ENCODE measurements at places on chromosomes 3 and 15.

DNA sequence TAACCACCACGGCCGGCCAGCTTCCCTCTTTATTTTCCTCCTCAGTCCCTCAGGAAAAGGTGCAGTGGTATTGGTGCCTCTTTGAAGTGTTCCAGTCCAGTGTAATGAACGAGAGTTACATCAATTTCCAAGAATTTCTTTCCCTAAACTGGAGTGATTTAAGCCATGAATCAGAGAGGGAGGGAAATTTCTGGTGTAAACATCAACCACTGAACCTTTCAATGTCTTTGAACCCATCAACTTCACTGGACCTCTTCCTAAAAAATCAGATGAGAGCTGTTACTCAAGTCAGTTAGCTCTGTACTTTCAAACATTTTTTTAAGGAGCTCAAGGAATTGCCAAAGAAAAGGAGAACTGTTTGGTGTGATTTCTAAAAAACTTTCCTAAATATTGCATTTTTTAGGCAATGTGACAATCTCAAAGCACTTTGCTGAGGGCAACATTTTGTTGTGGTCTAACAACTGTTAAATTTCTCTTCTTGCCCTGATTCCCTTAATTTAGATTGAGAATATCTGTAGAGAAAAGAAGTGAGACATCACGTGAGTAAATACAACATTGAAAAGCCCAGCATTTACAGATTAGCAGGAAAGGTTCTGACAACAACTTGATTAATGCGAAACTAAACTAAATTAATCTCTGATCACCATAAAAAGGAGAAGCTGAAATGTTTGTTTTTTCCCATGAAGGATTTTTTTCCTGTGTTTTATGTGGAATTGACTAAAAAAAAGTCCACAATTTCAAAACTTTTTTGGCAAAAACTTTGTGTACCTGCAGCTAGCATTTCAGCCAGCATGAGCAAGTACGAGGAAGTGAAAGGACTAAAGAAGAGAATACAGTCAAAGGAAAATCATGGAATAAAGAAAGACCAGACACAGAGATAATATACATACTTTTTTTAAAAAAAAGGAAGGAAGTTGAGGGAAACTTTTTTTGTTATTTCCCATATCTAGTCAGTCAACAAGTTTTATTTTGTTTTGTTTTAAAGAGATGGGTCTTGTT is 9.1 kb upstream of the DAZL start:
- no peak for DNase-seq

DNA sequence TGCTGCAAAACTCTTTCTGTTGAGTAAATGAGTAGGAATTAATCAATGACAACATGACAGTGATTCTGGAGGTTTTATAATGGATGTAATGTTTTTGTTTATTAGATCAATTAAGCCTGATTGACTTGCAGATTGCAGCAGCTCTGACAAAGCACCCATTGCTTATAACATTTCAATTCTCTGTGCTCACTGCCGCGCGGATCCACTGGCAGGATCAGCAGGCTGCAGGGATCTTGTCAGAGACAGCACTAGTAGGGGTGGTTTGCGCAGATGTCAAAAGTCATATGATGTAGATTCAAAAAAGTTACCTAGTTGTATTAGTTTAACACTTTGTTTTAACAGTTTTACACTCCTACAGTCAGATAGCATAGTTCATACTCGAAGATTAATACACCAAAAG is 93.4 kb downstream of the MBNL1 start:
- DNase-seq: peak; percentile 30

DNA sequence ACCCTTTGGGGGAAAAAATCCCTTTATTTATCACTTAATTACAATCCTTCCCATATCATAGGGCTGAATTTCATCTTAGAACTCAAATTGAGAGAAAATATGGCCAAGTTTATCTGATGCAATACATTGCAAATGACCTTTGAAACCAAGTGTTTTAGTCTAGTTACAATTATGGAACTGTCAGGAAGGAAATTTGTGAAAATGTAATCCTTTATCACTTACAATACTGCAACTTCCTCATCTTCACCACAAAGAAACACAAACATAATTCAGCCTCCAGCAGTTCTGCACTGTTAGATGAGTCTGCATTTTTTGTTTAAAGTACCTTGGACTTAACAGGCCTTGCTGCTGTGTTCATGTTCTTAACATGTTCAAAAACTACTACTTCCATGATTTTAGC is 4.6 kb downstream of the CCPG1 start:
- no peak for DNase-seq

- DNase-seq: no peak
Measured at GRCh38 chr15:63491116-63491827, 13.1 kb upstream of the USP3 start.
